ENCODE measurements at places on chromosomes 16 and 17.

DNA sequence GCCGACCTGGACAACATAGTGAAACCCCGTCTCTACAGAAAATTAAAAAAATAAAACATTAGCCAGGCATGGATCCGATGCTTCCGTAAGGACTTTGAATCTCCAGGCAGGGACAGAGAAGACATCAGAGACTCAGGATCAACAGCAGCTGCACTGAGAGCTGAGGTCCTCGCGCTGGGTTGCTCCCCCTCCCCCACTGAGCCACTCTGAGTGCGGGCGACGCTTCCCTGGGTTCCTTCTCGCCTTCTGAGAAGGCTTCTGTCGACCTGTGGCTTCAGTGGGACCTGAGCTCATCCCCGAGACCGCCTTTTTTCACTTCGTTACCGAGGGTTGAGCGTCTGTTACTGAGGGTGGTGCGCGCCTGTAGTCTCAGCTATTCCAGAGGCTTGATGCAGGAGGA, 20.4 kb downstream of the ACTG1 start:
- no peak for DNase-seq

DNA sequence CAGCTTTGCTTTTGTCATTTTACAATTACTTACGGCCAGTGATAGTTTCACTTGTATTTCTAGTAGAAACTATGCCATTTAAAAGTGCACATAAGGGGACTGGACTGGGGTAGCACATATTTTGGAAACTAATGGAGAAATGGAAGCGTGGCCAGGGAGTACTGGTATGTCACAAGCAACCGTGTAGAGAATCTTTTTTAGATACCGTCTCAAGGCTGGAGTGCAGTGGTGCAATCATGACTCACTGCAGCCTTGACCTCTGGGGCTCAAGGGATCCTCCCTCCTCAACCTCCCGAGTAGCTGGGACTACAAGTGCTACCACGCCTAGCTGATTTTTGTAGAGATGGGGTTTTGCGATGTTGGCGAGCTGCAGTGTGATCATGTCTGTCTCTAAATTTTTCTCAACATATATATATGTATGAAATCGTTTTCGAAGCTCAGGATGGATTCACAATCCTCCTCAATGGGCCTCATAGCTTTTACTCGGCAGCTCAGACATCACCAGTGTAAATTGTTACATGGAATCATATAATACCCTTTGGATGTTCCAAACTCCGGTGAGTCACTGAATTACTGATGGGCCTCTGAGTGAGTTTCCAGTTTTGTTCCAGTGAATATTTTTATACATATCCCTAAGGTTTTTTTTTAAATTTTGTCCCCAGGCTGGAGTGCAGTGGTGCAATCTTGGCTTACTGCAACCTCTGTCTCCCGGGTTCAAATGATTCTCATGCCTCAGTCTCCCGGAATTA, 51.7 kb downstream of the ZNF778 start:
- DNase-seq: peak; percentile 3

DNA sequence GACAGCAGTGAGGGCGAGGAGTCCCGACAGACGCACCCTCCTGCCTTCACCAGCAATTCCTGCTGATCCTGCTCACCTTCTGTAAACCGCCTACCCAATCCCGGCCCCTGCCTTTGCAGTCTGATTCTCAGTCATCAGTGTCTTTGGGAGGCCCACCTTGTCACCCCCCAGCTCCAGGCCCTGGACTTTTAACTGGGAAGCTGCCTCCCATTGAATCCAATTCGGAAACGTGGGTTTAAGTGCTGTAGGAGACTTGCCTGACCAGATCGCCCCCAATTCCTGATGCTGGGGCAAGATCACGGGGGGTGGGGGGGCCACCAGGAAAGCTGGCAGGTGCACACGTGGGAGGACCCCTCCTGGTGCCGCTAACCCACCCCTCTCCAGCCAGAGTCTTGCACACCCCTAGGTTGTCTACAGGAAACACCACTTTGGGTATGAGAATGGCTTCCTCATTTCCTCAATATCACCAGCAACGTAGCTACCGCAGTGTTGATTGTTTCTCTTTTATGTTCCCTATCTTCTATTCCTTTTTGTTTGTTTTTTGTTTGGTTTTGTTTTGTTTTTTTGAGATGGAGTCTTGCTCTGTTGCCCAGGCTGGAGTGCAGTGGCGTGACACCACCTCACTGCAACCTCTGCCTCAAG, 46.6 kb upstream of the CMIP start:
- DNase-seq: peak; percentile 16

- DNase-seq: no peak
These were observed 33.9 kb downstream of the ANKFY1 start for GRCh38 chr17:4229627-4230541.

GRCh38 chr16:84218176-84218823, 21.5 kb downstream of the KCNG4 start:
- DNase-seq: no peak

DNA sequence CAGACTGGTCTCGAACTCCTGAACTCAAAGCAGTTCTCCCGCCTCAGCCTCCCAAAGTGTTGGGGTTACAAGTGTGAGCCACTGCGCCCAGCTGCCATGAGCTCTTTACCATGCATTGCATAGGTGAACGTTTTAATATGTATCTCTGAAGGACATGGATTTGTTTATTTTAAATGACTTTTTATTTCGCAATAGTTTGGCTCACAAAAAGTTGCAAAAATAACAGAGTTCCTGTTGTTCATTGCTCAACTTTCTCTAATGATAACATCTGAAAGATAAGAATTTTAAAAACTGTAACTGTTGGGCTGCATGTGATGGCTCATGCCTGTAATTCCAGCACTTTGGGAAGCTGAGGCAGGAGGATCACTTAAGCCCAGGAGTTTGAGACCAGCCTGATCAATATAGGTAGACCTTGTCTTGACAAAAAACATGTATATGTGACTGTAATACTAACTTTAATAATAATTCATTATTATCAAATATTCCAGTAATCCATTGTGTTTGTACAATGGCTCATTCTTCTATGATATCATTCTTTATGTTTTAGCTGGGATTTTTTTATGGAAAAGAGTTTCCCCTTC, 80.1 kb downstream of the ABCC1 start:
- DNase-seq: no peak

- DNase-seq: no peak
These were observed 43.7 kb downstream of the GOSR1 start for GRCh38 chr17:30520882-30521281.

DNA sequence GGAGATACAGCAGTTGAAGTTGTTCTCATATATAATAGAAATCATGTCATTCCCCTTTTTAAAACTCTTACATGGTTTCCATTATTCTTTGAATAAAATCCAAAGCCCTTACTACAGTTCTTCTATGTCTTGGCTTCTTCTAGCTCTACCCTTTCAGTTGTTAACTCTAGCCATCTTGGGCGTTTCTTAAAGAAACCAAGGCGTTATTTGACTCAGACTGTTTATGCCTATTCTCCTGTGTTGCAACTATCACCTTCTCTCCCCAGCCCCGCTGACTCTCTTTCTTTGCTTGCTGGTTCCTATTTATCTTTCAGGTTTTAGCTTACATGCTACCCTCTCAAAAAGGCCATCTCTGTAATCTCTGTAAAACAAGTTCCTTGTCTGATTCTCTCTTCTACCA, 32.7 kb downstream of the NFATC3 start:
- no peak for DNase-seq

DNA sequence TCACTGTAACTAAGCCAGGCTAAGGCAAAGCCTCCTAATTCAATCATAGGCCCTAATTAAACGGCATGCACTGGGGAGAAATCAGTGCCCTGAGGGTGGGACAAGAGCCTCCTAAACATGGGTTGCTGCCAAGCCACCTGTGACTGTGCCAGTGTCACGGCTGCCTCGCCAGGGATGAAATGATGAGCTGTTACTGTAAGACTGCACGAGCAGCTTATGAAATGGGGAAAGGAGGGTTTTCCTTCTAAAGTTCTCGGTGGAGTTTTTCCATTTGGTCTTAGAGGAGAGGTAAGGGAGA, 12.7 kb downstream of the TMEM11 start:
- no peak for DNase-seq

- DNase-seq: no peak
These were observed 58.8 kb downstream of the UTP18 start for GRCh38 chr17:51319186-51319585.

GRCh38 chr17:71521724-71522123, 599.1 kb upstream of the SOX9 start:
- DNase-seq: no peak

DNA sequence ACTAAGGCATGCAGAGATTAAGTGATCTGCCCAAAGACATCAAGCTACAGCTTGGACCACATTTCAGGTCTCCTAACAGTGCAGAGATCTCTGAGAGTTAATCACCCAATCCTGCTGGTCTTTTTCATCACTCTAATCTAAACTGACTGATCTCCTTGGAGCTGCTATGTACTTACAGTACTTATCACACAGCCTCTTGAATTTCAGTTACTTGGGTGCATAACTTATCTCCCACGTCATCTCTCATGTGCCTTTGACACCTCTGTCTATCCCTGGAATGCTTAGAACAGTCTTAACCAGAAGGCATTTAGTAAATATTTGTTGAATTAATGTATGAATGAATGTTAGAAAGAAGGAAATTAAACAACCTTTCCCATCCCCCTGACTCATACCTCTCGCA, 139.0 kb downstream of the SNX11 start:
- DNase-seq: no peak

DNA sequence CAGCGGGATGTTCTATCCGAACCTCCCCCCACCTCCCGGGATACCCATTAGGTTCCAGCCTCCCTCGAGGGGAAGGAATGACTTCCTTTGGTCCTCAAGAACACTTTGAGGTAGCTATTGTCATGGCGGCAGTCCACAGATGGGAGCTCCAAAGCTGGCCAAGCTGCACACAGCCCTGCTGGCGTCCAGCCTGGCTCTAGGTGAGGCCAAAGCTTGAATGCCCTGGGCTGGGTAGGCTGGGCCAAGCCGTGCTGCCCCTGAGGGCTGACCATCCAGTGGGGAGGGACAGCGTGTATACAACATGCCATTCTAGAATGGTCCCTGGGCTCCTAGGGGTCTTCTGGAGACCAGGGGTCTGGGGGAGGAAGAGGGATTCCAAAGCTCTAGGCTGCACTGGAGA, 43.5 kb downstream of the PEMT start:
- no peak for DNase-seq

DNA sequence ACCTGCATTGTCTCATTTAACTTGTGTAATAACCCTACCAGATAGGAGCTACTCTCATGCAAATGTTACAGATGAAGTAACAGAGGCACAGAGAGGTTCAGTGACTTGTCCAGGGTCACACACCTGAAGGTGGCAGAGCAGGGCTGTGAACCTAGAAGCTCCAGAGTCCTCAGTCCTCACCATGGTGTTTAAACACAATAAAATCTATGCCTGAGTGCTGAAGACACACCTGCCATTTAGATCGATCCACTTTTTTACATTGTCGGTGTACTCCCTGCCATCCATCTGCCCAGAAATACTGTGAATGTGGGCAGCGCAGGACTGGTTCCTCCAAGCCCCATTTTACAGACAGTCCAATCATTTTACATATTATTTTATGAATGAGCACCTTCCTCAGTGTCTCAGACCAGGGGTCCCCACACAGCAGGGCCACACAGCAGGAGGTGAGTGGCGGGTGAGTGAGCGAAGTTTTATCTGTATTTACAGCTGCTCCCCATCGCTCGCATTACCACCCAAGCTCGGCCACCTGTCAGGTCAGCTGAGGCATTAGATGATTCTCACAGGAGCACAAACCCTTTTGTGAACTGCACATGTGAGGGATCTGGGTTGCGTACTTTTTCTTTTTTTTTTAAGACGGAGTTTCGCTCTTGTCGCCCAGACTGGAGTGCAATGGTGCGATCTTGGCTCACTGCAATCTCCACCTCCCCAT, 5.6 kb downstream of the IL4R start:
- no peak for DNase-seq

- DNase-seq: no peak
These were observed 236.1 kb upstream of the TNRC6C start for GRCh38 chr17:77722366-77722765.

DNA sequence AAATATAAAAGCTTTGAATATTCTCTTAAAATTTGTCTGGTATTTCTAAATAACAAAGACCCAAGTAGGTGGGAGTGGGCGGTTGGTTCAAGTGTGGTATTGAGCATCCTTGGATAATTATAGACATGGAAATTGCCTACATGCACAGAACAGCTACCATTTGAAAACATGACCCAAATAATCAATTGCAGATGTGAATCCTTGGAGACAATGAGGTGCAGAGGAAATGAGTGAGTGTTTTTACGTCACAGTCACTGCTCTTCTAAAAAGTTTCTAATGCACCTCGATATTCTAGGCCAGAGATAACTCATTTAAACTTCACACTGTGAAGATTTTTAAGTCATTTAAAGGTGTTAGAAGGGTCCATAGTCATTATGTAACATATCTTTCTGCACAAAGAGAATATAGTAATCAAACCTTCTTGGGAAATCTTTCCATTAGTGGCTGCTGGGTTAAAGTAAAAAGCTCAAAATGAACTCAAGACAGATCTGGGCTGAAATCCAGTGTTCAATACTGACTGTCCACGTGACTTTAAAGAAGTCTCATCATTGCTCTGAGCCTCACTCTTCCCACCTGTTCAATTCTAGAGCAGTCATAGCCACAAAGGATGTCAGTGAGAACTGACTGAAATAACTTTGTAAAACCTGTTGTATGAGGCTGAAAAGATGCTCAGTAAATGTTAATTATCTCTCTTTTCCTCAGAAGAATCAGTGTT, 144.5 kb downstream of the CDH11 start:
- no peak for DNase-seq

- no peak for DNase-seq
These were observed 3.3 kb downstream of the LRRC46 start for GRCh38 chr17:47834756-47835155.

- no peak for DNase-seq
These were observed 4.4 kb upstream of the SOX8 start for GRCh38 chr16:977081-977701.

DNA sequence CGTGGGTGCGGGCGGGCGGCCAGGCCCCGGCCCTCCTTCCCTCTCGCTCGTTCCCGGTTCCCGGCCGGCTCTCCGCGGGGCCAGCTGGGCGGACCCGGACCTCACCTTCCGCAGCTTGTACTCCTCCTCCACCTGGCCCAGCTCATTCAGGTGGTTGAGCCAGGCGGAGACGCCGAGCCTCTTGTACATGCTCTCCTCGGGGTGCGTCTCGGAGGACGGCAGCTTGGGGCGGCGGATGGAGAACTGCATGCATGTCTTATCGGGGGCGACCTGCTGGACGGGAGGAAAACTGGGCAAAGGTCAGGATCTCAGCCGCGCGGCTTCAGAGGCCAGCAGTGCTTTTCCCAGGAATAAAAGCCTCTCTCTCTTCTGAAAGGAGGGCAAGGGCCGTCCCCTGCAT, 85.4 kb downstream of the TBC1D16 start:
- DNase-seq: no peak

DNA sequence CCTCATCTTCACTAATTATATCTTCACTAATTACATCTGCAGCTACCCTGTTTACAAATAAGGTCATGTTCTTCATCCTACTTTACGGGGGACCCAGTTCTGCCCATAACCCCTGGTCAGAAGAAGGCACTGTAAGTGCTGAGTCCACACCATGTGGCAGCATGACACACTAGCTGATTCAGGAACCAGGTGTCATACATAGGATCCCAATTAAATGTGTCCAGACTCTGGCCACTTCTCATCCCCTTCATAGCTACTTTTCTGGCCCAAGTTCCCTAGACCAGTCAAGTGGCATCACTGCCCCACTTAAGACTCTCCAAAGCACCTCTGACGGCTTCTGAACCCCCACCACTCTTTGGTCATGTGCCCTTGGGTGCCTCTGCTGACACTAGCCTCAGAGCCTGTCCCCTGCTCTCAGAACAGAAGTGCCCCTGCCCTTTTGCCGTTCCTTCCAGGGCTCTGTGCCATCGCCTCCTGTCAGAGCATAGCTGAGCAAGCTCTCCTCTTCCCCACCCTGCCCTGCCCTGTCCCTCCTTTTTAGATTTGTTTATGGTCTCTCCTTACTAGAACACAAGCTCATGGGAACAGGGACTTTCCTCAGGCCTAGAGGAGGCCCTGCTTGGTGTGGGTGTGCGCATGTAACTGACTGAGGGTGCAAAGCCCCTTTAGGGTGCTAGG, 61.1 kb downstream of the B9D1 start:
- no peak for DNase-seq

All from inflammatory macrophage (primary cell).